Putamen (tissue), 1 donor: ENCODE measurements at places on chromosomes 6 and 20.

DNA sequence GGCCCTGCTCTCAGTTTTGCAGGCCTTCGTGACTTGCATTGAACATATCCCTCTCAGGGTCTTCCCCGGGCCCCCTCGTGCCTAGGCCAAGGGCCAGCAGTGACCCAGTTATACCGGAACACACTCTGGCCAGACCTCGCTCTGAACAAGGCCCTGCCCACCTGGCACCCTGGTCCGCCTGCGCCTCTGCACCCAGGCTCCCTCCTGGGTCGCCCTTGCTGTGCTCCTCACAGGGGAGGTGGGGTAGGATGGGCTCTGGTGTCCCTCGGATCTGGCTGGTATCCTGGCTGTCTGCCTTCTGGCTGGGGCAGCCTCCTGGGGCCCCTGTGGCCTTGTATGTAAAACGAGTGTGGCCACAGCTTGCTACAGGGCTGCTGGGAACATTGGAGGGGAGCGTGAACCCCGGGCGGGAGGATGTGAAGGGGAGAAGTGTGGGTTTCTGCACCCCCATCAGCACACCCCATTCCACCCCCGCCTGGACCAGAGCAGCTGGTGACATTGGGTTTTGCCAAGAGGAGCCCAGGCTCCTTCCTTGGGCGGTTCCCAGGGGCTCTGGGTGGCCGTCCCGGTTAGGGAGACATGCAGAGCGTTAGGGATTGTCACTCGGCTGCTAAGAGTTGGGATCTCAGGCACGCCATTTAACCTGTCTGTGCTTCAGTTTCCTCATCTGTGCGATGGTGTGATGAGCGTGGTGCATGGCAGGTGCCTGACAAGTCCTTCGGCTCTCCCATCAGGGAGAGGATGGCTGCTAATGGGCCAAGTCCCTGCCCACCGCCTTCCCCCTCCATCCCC is 17.5 kb downstream of the SRC start:
- DNase-seq: no peak

GRCh38 chr20:59258221-59258621 is 42.2 kb upstream of the EDN3 start:
- DNase-seq: peak; percentile 41

GRCh38 chr6:34746104-34746846 is 11.0 kb upstream of the SNRPC start:
- DNase-seq: no peak

DNA sequence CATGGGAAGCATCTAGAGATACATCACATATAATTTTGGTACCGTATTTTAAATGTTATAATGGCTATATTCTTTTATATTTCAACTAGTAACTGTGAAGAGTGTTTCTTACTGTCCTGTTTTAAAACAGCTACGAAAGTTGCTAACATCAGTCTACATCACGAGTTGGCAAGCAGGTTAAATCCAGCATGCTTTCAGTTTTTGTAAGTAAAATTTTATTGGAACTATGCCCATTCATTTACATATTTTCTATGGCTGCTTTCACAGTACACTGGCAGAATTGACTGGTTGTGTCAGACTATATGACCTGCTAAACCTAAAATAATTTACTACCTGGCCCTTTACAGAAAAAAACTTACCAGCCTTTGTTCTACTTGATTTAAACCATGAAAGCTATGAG is 478.1 kb downstream of the PHF3 start:
- DNase-seq: no peak
